ENCODE measurements at places on chromosomes 6 and 20.

- DNase-seq: no peak
Measured at GRCh38 chr6:40499215-40499614, 87.9 kb downstream of the LRFN2 start.

GRCh38 chr6:29680904-29681303, at the start of gene ZFP57:
Gene ZFP57, minus strand, starts transcription at chr6:29681152. Its CDS starts 4,149 bp downstream, at chr6:29677003.
- DNase-seq: no peak

DNA sequence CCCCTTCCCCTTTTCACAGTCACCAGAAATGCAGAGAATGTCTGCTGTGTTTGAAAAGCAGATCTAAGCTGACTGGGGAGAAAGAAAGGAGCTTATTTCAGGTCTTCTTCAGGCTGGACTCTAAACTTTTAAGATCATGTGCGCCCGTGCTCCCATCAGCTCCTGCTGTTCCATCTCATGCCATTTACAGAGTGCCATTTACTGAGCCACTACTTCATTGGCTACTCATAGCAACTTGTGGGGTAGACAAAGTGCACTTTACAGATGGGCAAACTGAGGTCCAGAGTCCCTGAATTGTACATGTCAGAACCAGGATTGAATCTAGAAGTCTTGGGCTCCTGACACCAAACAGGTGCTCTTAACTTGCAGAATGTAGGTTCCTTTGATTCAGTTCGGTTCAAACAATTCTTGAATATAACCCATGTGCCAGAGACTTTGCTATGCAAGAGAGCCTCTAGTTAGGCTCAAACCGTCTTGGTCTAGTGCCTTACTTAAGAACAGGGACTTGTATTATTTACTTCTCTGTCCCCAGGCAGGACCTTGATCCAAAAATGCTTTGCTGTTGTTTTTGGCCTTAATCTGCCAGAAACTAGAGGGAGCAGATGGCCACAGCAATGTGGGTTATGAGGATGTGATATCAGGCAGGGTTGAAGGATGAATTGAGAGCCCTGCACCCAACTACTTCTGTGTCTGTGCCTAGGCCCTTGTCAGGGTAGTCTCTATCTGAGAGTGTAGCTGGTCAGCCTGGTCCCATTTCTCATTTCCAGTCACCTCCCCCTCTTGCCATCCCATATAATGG, 56.4 kb downstream of the RALY start:
- no peak for DNase-seq

- no peak for DNase-seq
Measured at GRCh38 chr20:44583157-44583556, 778 bp downstream of the PKIG start.

- DNase-seq: no peak
Measured at GRCh38 chr6:52536424-52536916, 40.4 kb downstream of the TRAM2 start.

- DNase-seq: no peak
Measured at GRCh38 chr6:72042088-72042487, 155.7 kb downstream of the RIMS1 start.

GRCh38 chr6:85460921-85461797, 11.3 kb downstream of the NT5E start:
- DNase-seq: no peak

DNA sequence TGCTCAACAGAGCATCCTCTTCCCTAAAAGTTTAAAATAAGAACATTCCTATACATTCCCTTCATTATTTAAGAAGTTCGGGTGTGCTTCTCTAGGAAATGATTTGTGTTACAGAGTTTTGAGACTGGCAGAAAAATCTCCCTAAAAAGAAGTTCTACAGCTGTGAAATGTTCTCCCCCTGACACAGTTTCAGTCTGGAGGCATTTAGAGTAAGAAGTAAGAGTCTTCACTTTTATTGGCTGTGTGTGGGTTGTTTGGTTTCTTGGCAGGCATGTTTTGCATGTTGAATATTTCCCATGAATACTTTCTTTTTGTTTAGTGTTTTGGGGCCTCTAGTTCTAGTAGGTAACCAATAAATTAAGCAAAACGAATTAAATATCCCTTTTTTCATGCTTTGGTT, 195.9 kb downstream of the TENT5A start:
- no peak for DNase-seq

DNA sequence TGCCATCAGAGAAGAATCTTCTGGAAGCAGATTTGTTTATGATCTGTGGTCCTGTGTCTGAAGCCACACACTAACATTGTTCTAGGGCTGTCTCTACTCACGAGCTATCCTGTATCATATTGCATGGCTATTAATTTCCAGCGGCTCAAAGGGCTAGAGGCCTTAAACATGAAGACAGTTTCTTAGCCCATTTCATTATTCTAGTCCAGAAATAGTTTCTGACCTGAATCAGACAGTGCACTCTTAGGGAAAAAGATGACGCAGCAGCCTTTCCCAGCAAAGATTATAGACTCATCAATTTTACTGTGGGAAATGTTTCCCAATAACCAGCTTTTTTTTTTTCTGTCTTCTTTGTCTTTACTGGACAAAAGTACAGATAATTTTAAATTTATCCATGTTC, 105.3 kb upstream of the SUPT3H start:
- no peak for DNase-seq

DNA sequence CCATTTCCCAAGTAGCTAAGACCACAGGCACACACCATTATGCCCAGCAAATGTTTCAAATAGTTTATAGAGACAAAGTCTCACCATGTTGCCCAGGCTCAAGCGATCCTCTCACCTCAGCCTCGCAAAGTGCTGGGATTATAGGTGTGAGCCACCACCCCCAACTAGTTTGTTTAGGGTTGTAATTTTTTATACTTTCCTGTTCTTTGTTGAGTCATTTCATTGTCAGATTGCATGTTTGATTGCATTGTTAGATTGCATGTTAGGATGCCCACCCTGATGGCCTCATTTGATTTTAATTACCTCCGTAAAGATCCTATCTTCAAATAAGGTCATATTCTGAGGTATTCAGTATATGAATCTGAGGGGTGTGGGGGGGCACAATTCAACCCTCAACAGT, 73.3 kb upstream of the SASH1 start:
- DNase-seq: no peak

GRCh38 chr6:81844686-81845085, 92.2 kb upstream of the TENT5A start:
- DNase-seq: no peak

- DNase-seq: no peak
Measured at GRCh38 chr6:33641144-33641543, 20.0 kb downstream of the ITPR3 start.

GRCh38 chr6:168181876-168182275, 102.9 kb upstream of the FRMD1 start:
- no peak for DNase-seq

DNA sequence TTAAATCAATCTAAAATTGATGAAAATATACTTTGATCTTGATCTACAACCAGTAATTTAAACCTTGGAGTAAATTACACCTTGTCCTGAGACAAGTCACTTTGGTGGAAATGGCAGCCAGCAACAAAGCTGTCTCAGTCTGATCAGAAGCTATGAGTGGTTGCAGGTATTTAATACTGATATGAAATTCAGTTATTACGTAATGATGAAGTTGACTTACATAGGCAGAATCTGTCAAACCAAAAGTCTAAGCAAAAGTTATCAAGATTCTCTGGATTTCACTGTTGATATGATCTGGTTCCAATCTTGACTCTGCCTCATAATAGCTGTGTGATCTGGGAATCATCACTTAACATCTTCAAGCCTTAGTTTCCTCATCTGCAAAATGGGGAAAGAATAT, 27.6 kb upstream of the GSTA5 start:
- no peak for DNase-seq

DNA sequence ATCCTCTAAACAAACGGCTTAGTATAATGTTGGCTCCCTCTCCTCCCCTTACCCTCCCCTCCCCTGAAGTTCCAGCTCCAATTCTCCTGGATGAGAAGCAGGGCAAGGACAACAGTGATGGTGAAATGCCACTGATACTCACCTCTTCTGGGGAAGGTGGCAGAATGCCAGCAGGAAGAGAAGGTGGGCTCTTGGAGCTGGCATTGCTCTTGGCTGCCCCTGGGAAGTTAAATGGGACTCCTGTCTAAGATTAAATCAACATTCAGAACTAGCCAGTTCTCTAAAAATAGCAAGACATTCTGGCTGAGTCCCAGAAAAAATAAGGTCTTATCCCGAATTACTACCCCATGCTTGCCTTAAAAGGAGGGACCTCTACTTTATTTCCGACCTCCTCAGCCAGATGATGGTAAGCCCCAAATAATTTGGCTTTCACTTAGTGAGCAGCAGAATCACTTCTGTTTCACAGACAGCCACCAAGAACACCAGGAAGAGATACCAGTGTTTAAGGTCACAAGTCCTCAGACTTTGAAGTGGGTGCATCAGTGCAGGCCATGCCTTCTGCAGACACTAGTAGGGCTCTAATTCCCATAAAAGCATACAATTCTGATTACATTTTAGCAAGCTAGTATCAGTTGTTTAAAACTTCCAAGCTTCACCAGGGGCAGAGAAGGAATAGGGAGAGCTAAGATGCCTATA, 46.0 kb upstream of the IL17A start:
- no peak for DNase-seq

DNA sequence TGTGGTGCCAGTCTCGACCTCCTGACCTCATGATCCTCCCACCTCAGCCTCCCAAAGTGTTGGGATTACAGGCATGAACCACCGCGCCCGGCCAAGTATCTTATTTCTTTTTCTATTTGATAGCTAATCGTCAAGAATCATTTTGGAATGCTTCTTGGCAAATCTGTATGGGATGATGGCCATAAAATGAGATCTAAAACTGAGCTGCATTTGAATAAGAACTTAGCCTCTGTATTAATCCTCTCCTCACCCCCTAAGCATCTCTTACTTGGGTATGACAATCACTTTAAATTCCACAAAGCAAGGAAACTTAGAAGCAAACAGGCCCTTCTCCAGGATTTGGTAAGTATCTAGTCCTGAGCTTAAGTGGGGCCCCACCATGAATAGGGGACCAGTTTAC, 108.9 kb upstream of the BTBD3 start:
- no peak for DNase-seq

GRCh38 chr6:107965746-107966145, 7.7 kb upstream of the SEC63 start:
- no peak for DNase-seq

GRCh38 chr6:139425780-139426179, 51.3 kb upstream of the CITED2 start:
- no peak for DNase-seq

- DNase-seq: no peak
Measured at GRCh38 chr6:129448965-129449364, 261.0 kb downstream of the ARHGAP18 start.

All from stimulated activated CD4-positive, alpha-beta T cell treated with anti-CD3 and anti-CD28 coated beads, Interleukin-1b, Interleukin-23, amount 100 ng/mL, for 24 hours (primary cell).